Stimulated activated effector memory CD8-positive, alpha-beta T cell treated with anti-CD3 and anti-CD28 coated beads, Interleukin-12 subunit alpha, Interleukin-12 subunit beta, amount 100 ng/mL, for 72 hours (primary cell): ENCODE measurements at places on chromosomes 11 and 22.

- no peak for DNase-seq
These were observed 348.7 kb downstream of the ETS1 start for GRCh38 chr11:128238521-128239265.

DNA sequence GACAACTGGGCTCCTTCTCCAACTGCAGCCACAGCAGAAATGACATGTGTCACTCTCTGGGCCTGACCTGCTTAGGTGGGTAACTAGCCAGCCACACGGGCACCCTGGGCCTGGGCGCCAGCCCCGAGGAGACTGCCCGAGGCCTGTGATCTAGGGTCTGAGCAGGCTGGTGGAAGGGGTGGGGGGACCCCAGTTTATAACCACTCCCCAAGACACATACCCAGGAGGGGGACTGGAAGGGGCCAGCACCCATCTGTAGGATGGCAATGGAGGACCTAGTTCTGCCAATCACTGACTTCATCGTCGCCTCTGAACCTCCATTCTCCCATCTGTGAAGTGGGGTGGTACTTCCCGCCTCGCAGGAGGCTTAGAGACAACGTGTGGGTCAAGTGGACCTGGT is 16.1 kb downstream of the CD5 start:
- no peak for DNase-seq

DNA sequence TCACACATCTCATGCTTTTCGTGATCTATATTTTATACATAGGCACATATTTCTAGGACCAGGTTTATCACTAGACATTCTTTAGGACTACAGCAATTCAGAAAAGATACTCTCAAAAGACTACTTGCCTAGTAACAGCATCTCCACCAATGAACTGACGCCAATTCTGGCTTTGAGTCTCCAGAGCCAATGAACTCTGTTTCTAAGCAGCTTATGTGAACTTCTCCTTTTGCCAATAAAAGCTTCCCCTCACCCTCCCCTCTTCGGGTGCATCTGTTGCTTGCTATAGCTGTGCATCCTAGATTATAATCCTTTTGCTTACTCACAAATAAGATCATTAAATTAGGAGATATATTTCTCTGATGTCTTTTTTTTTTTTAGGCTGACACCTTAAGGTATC is 11.4 kb upstream of the ANKK1 start:
- no peak for DNase-seq

DNA sequence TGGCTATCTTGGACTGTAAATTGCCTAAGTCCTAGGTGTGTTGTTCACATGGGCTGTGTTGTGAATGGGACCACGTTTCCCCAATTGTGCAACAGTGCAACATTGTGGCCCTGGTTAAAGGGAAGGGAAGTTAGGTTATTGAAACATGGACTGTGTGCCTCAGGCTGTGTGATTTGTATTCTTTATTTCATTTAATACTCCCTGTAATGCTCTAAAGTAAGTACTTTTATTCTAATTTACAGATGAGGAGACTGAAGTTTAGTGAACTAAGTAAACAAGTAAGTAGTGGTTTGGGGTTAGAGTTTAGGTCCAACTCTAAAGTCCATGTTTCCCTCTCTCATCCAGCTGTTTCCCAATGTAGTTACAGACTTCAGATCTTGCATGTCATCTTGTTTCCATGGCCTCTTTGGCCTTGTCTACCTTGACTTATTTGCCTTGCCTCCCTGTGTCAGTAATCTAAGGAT is 77.7 kb downstream of the STIM1 start:
- no peak for DNase-seq

DNA sequence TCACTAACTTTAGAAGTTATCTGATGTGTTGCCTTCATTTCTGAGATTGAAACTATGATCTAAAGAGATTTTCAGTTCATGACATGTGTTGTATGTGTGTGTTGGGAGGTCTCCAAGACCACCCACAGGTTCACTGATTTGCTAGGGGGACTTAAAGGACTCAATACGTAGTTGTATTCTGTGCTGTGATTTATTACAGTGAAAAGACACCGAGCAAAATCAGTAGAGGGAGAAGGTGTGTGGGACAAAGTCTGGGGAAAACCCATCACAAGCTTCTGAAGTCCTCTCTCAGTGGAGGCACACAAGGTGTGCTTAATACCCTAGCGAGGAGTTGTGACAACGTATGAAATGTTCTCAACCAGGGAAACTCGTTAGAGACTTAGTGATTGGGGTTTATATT is 35.6 kb downstream of the RNF169 start:
- DNase-seq: no peak

DNA sequence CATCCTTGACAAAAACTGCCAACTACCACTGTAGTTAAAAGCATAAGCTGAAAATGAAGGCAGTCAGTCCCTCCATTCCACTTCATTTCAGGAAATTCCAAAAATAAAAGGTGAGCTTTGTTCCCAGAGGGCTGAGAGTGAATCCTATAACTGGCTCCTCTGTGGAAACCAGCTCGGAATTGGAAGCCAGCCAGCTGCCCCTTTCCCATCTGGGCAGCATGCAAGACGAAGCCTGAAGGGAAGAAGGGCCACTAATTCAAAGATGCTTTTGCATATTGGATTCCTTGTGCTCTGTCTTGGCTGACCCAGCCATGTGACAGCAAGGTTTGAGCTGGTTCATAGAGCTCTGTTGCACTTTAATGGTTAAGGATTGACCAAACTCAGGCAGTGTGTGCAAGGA is 83.4 kb downstream of the ALX4 start:
- no peak for DNase-seq

DNA sequence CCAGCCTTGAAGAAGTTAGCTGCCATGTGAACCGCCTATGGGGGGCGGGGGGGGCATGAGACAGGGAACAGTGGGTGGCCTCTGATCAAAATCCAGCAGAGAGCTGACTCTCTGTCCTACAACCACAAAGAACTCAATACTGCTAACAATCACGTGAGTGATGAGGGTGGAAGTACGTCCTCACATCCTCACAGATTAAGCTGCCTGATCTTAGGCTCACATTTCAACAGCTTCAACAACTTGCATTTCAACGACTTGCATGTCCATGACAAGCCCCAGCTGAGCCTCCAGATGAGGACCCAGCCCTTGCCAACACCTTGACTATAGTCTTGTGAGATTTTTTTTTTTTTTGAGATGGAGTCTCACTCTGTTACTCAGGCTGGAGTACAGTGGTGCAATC is 51.6 kb downstream of the CLMP start:
- no peak for DNase-seq

- DNase-seq: no peak
These were observed 95.8 kb downstream of the DLG2 start for GRCh38 chr11:85531191-85531897.

DNA sequence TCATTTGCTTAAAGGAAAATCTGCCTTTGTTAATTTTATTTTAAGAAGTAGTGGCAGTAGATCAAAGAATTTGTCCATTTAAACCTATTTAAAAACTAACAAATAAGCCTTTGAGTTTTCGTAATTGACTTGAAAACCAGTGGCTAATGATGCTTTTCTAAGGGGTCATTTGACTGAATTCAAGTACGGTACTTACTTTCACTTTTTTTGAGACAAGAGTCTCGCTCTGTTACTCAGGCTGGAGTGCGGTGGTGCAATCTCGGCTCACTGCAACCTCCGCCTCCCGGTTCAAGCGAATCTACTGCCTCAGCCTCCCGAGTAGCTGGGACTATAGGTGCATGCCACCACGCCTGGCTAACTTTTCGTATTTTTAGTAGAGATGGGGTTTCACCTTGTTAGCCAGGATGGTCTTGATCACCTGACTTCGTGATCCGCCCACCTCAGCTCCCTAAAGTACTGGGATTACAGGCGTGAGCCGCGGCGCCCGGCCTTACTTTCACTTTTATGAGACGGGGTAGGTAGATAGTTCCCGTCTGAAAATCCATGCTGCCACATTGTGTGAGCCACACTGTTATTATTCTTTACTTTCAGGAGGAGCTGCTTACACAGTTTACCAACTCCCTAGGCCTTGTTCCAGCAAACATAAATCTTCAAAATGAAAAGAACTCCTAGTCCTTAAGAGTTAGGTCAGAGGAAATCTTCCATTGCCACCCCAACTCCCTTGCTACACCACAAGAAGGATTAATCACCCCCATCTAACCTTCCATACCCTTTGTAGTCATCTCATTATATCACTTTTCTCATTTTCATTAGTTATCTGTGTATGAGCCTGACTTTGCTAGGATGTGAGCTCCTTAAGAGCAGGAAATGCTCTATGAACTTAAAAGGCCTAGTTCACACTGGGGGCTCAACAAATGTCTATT is 926.6 kb upstream of the CCDC90B start:
- DNase-seq: no peak

DNA sequence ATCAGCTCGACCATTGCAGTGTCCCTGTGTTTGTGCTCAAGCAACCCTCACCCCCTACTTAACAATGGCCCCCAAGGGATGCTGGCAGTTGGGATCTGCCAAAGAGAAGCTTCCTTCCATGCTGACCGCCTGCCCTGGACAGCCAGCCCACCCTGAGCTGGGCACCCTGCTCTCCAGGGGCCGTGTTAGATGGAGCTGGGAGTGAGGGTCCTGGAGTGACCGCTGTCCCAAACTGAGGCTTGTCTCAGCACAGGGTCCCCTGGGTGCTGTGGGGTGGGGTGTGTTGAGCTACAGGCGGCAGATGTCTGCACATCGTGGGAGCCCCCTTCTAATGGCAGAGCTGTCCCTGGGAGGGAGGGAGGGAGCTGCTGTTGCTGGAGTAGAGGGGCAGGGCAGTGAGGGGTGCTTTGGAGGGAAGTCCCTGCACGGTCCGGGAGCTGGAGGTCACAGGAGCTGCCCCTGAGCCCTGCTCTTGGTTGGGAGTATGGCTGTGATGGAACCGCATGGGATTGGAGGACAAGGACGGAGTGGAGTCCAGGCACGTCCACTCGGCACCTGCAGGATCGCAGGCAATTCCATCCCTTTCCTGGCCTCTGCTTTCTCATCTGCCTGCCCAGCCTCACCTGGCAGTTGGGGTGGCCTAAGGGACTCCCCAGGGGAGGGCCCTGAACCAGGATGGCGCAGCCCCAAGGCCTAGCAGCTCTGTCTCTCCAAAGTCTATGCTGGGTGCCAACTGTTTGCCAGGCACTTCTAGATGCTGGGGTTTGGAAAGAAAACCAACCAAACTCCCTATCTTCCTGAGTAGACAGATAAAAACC is 126.3 kb downstream of the ARHGAP8 start:
- DNase-seq: no peak

DNA sequence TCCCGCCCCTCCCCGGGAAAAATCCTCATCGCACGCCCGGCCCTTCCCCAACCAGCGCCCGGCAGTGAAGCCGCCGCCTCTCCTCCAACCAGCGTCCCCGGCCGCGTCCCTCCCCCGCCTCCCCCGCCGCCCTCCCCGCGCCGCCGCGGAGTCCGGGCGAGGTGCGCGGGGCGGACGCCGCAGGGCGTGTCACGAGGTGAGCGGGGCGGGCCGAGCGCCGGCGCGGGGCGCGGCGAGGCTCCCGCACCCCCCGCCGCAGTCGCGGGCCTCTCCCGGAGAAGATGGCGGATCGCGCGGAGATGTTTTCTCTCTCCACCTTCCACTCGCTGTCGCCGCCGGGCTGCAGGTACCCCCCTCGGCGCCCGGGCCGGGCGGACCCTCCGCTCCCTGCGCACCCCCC is at the start of gene MAPK8IP2:
Gene MAPK8IP2 (plus strand): TSS at position 256 of the 400 bp plus-strand sequence. CDS start 26 bp downstream, at position 282.
- DNase-seq: no peak

GRCh38 chr11:34263441-34264091 is 94.2 kb downstream of the ABTB2 start:
- no peak for DNase-seq

- DNase-seq: peak; percentile 20
These were observed 55.6 kb downstream of the P4HA3 start for GRCh38 chr11:74255741-74256375.

DNA sequence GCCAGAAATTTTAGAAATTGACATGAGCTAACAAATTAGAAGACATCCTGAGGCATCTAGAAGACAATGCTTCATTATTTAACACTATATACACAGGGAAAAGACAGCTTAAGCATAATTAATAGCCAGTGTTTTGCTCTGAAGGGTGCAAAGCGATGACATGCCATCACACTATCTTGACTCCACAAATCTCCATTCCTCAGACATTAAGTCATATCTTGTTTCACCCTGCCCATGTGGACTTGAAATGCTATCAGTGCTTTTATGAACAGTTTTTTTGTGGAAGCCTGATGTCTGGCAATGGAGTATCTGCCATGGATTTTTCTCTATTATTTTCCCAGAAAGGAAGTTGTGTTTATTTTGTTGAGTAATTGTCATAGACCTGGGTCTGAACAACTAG is 2.3 kb downstream of the CARD18 start:
- no peak for DNase-seq

DNA sequence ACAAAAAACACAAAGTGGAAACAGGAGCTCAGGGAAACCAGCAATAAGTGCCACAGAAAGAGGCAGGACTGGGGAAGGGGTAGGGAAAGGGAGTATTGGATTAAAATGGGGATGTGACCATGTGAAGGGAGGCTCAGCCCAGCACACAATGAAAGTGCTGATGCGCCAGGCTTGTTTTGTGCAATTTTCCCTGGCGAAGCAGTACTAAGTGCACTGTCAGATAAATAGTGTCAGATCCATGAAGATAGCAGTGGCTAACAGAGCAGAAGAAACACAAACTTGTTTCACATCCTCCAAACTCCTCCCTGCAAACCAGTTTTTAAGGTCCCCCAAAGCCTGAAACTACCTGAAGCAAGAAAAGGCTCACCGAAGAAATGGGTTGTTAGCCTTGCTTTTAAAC is 50.7 kb upstream of the RAPSN start:
- no peak for DNase-seq

DNA sequence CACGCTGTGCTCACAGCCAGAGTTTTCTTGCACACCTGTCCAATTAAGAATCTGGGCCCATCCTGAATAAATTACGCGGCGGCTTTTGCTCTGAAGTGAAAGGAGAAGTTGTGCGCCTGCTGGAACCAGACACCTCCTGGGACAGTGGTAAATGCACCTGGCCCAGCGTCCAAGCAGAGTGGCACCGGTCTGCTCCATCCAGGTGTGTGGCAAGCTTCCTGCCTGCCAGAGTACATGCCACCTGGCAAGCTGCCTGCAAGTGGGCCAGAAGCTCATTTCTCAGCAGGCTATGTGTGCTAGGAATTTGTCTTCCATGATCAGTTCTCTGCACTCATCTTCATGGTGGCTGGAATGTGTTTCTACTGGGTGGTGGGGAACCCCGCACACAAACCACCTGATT is 660.6 kb downstream of the ETS1 start:
- no peak for DNase-seq

- no peak for DNase-seq
These were observed 645 bp downstream of the CDC42BPG start for GRCh38 chr11:64843686-64844329.

GRCh38 chr11:12156301-12157140 is 46.1 kb downstream of the MICAL2 start:
- DNase-seq: no peak

DNA sequence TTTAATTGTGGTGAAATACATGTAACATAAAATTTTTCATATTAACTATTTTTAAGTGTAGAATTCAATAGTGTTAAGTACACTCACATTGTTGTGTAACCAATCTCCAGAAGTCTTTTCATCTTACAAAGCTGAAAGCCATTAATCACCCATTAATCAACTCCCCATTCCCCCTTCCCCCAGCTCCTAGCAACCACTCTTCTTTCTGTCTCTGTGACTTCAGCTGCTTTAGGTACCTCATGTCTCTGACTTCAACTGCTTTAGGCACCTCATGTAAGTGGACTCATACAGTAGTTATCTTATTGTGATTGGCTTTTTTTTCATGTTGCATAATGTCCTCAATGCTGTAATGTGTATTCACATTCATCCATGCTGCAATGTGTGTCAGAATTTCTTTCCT is 150.8 kb upstream of the NTM start:
- DNase-seq: no peak
